Stimulated activated CD8-positive, alpha-beta memory T cell treated with anti-CD3 and anti-CD28 coated beads, Interleukin-15, amount 100 ng/mL, for 24 hours (primary cell): ENCODE measurements at places on chromosomes 3 and 15.

- no peak for DNase-seq
These were observed 308.1 kb downstream of the CHST2 start for GRCh38 chr3:143427631-143428030.

DNA sequence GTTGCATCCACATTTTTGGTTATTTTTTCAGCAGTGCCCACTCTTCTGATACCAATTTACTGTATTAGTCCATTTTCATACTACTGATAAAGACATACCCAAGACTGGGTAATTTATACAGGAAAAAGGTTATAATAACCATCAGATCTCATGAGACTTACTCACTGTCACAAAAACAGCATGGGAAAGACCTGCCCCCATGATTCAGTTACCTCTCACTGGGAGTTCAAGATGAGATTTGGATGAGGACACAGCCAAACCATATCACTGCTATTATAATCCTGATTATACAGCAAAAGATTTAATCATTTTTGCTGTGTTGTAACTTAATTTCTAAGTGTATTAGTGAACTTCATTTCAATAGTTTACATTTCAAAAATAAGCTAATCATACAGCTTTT, 6.6 kb downstream of the ZBED2 start:
- DNase-seq, result no peak

DNA sequence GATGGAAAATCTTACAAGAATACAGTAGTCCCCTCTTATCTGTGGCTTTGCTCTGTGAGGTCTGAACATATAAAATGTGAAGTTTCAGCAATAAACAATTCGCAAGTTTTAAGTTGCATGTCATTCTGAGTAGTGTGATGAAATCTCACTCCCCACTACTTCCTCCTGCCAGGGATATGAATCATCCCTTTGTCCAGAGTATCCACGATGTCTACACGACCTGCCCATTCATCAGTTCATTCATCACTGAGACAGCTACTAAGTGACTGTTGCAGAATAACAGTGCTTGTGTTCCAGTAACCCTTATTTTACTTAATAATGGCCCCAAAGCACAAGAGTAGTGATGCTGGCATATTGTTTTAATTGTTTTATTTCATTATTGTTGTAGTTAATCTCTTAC, 489.2 kb upstream of the UBE2E2 start:
- no peak for DNase-seq

DNA sequence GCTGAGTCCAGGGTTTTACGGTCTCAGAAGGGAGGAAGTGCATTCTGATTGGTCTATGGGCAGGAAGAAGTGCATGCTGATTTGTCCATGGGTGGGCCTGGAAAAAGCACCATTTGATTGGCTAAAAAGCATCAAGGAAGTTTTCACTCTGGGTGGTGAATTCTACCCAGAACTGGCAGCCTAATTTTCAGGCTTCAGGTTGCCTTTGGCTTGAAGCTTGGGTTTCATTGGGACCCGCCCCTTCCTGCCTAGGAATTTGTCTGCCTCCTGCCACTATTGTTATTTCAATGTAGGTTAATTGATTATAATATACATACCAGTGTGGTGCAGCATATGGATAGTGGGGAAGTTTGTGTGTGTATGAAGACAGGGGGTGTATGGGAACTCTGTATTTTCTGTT, 1355.9 kb downstream of the SI start:
- DNase-seq, result no peak

DNA sequence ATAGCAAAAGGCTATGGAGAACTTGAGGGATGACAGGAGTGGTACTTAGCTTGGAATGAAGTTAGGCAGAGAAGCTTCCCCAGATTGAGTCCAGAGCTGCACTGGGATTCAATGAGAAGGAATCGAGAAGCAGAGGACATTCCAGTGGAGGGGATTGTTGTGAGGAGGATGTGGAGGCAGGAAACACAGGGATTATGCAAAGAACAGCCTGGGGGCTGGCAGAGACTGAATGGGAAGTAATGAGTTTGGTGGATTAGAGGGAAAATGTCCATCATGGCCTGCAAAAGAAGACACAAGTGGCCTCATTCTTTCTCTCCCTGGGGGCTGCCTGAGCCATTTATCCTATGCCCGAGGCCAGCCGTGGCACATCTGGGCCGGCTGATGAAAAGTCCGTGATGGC, 20.5 kb upstream of the SCN10A start:
- no peak for DNase-seq

GRCh38 chr3:36482880-36483279, 102.6 kb downstream of the STAC start:
- DNase-seq, result no peak
